ENCODE measurements at places on chromosomes 3 and 15.

DNA sequence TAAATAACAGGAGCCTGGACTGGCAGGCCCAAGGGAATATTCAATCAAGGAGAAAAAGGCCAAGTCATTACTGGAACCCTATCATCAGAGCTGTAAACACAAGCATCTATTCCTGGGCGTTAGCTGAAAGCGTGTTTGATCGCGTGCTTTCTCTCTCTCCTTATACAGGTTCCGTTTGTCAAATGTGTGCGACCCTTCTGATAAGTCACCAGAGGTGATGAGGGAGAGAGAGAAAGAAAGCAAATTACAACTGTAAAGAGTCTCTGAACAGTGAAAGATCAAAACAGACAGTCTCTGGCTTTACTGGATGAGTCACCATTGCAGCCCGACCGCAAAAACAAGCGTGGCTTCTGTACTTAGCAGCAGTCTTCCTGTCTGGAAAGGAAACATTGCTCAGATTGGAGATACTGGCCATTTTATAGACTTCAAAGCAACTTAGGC is 39.5 kb upstream of the TPRG1 start:
- DNase-seq, result peak; percentile 75

GRCh38 chr3:13209634-13209997 is 136.4 kb upstream of the IQSEC1 start:
- DNase-seq, result no peak

GRCh38 chr3:3069723-3070122 is 40.5 kb downstream of the IL5RA start:
- DNase-seq, result no peak

- no peak for DNase-seq
These were observed 12.2 kb downstream of the CLN6 start for GRCh38 chr15:68217341-68217740.

- no peak for DNase-seq
These were observed 128.7 kb downstream of the PGPEP1L start for GRCh38 chr15:98878862-98879261.

- no peak for DNase-seq
These were observed 42.0 kb downstream of the SRP14 start for GRCh38 chr15:39997031-39997430.

- DNase-seq, result no peak
These were observed 180.8 kb downstream of the KCNAB1 start for GRCh38 chr3:156300929-156301840.
